Activated CD8-positive, alpha-beta memory T cell treated with anti-CD3 and anti-CD28 coated beads for 4 hours (primary cell): ENCODE measurements at places on chromosomes 2 and 18.

GRCh38 chr2:235810252-235810651 lies 316.4 kb downstream of the AGAP1 start:
- no peak for DNase-seq

- no peak for DNase-seq
Observed at GRCh38 chr2:10119601-10120157, 2.9 kb upstream of the RRM2 start.

DNA sequence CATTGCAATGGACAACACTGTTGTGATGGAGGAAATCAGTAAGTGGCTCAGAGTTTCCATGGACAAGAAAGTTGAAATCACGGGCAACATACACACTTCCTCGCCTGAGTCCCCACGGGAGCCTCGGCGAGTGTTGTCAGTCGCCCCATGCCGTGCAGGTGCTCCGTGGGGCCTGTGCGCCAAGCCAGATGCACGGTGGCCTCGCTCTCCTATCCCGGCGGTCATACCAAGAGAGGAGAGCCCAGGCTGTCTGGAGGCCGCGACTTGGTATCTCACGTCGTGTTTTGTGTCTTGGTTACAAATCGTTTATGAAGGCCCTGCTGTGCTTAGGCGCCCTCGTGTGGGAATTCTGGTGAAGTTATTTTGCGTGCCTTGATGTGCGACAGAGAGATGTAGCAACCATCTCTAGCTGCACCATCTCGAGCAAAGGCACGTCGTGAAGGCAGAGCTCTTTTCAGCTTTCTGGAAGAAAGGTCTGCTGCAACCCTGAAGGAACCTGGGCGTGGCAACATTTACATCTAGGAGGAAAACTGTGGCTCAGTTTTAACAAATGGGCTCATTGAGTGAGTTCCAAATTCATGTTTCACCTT lies 21.8 kb downstream of the ATG4B start:
- no peak for DNase-seq

- no peak for DNase-seq
Observed at GRCh38 chr2:3598197-3598910, 3.4 kb downstream of the COLEC11 start.

- DNase-seq: no peak
Observed at GRCh38 chr2:172335736-172336135, 91.7 kb upstream of the ITGA6 start.

DNA sequence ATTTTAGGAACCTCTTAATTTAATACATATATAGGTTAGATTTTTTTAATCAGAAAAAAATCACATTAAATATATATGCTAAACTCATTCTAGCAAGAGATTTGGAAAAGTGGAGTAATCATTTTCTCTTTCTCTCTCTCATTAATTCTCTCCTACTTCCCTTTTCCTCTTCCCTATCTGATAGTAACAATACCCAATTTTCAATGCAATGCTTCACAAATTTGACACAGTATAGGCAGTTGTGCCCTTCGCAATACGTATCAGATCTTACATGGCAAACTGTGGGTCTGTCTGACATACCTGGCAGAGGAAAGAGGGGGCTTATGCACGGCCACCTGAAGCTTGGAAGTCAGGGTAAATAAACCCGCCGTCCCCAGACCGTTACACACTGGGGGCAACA lies 444.3 kb downstream of the NBAS start:
- no peak for DNase-seq
